ENCODE measurements at places on chromosomes 5 and 9.
A peak's percentile ranks its signal among the peaks of the same experiment; 100 is the strongest.

DNA sequence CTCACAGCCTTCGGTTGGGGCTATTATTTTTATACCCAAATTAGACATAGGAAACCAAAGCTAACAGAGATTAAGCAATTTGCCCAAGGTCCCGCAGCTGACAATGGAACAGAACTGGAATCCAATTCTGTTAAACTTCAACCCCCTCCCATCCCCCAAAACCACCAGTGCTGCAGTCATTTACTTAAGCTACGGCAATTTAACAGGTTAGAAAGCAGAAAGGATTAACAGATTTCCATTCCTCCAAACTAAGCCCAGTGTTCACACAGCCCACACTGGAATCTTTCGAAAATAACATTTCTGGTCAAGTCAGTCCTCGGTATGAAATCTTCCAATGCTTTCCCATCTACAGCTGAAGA lies 1023.1 kb upstream of the DMAC1 start:
- DNase-seq = no peak

- DNase-seq = peak; percentile 36
Measured at GRCh38 chr5:44809215-44809955, 638 bp downstream of the MRPS30 start.

GRCh38 chr9:34493972-34494535 lies 28.7 kb downstream of the ENHO start:
- peak; percentile 67 for DNase-seq

GRCh38 chr9:136550439-136551289 lies 4.8 kb upstream of the NOTCH1 start:
- no peak for DNase-seq

DNA sequence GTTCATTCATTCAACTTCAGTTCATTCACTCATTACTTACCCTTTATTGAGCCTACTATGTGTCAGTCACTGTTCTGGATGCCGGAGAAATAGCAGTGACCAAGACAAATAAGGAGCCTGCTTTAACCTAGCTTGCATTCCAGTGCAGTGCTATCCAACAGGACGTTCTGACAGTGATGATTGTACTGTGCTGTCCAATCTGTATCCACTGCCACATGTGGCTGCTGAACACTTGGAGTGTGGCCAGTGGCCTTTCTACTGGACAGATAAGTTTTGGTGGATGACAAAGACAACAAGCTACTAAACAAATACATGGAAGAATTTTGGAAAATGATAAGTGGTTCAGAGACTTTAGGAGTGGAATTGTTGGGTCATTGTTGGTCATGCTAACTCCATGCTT lies 33.6 kb downstream of the SUB1 start:
- DNase-seq = no peak

GRCh38 chr9:90517103-90517502 lies 125.5 kb downstream of the DIRAS2 start:
- no peak for DNase-seq

DNA sequence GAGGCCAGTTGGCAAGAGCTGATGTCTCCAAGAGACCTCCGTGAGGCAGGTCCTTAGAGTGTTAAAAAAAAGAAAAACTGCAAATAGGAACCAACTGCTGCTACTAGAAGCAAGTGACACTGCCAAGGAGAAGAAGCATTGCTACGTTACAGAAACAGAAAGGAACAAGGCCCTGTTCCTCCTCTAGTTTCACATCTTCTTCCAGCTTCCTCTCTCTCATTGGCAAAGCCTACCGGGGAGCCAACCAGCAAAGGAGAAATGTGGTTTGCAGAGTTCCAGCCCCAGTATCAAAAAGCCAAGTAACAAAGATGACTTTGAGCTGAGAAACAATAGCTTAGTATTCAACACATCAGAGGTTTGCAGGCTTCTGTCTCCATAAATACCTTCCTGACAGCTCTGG lies 145.9 kb downstream of the PRELID2 start:
- no peak for DNase-seq

DNA sequence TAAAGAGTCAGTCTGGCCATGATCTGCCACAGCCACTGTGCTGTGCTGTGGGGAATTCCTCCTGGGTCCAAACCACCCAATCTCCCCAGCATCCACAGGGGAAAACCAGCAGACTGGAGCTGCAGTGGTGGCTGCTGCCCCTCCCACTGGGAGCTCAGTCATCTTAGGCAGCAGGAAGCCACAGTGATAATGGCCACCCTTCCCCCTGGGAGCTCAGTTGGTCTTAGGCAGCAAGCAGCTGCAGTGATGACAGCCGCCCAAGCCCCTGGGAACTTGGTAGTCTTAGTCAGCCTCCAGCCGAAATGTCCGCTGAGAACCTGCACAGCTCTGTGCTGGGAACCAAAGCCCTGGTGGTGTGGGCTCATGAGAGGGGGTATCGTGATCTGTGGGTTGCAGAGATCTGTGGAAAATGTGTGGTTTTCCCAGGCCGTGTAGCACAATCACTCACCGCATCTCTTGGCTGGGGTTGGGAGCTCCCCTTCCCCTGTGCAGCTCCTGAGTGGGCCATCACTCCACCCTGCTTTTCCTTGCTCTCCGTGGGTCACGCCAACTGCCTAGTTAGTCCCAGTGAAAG lies 38.4 kb upstream of the SMIM15 start:
- no peak for DNase-seq

Measured in foreskin fibroblast (primary cell).